ENCODE measurements at places on chromosomes 11 and 22. TPM values are rescaled to one million over a fixed set of nuclear protein-coding genes. Genes with fewer than 3 reads are reported as not detected.
A peak's percentile ranks its signal among the peaks of the same experiment; 100 is the strongest.

DNA sequence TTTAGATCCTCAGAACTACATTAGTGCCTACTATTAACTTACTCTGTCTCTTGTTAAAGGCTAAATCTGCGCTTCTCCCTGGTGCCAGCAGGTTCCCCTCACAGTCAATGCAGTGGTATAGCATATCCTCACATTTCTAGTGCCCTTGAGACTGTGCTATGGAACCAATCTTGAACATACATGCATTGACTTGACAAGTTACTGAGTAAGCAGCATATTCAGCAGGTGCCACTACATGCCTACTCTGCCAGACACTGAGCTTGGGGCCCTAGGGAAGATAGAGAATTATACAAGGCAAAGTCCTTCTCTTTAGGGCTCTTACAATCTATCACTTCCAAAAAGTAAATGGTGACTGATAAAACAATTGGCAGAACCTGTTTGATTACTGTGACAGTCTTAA, 3.2 kb downstream of the FUT4 start:
- no peak for DNase-seq

GRCh38 chr11:74338963-74339362, 27.5 kb upstream of the P4HA3 start:
- no peak for DNase-seq

- DNase-seq: no peak
Measured at GRCh38 chr22:43006753-43007152, 8.2 kb downstream of the PACSIN2 start.

DNA sequence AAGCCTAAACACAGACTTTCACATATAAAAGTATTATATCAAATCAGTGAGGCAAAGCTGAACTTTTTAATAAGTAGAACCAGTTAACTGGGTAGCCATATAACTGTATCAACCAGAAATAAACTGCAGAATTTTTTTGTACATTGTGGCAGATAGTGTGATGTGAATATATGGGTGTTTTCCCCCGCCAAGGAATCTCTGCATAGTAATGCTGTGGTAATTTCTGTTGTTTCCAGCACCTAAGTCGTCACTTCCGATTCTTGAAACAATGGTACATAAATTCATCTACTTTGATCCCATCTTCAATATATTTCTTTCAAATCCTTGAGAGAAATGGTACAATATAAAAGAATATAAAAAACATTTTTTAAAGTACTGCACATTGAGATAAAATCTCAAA, 39.6 kb downstream of the NARS2 start:
- DNase-seq: no peak

The TEAD1 gene
- total RNA-seq: 1.2 TPM

DNA sequence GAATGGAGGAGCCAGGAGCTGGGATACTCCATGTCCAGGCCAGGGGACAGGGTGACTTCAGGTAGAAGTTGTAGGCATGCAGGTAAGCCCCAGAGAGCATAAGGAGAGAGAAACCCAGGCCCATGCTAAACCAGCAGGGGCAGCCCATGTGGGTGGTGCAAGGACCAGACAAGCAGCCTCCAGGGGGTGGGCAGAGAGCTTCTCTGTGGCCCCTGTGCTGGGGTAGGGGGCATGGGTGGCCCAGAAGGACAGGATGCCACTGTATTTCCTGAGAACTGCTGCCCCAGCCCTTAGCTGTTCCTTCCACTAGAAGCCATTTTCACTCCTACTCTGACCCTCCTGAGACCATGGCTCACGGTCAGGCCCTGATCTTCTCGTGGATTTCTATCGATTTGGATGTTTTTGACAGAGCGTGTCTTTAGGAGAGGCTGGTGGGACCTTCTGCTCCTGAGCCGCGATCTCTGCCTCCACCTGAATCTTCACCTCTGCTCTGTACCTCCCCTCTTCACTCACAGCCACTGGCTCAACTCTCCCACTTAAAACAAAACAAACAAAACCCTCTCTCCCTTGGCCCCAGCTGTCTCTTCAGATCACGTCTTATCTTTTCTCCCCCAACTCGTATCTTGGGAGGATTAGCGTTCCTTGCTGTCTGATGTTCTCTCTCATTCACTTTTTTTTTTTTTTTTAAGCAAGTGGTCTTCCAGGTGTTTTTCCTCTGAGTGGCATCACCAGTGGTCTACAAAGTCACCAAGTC, 112.2 kb downstream of the NECTIN1 start:
- DNase-seq: no peak

GRCh38 chr11:134584001-134584561, 172.0 kb upstream of the B3GAT1 start:
- no peak for DNase-seq

GRCh38 chr11:70353900-70354568, 44.3 kb upstream of the CTTN start:
- DNase-seq: no peak

The RRM1 gene
- 296 TPM for total RNA-seq

GRCh38 chr11:42576318-42576717, 735.5 kb upstream of the API5 start:
- no peak for DNase-seq

The TUB gene
- 0.69 TPM for total RNA-seq

DNA sequence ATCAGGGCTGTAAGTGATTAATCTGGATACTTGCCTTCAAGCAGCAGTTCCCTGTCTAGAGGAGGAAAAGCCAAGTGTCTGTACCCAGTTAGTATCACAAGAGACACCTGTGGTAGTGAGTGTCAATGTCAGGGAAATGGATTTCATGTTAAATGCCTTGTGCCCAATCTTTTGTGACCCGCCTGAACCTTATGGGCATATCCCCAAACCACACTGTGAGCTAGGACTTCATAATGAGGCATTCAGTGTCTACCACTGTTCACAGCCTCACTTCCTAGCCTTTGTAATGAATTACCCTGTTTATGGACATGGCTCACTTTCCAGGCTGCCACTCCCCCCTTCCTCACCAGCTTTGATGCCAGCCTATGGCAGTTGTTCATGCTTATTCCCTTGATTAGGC, 125.1 kb downstream of the TRIM44 start:
- DNase-seq: no peak

DNA sequence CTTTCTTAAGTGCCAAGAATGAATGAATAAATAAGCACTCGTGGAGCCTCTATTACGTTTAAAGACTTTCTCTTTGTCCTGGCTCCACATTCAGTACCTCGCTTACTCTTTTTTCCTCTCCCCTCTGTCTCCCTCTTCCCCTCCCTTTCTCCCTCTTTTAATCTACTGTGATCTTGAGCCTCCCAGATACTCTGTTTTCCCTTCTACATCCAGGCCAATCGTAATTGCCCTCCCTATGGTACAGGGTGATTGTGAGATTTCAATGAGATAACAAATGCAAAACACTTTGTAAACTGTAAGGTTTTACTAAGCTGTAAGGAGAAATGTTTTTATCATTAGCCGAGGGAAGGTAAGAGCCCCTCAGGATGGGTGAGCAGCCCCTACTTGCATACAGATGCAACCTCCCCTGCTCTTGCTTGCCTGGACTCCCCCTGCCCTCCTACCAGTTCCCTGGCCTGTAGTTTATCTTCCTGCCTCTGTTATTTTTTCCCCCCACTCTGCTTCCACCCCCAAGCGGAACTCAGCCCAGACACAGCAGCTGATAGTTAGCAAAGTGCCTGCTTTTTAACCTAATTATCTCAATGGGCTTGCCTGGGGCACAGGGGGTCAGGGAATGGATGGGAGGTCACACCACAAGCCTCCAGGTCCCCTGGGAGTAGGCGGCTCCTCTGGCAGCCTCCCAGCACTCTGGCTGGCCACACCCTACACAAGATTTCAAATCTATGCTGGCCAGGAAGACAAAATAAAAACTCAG, 76.9 kb upstream of the CADM1 start:
- DNase-seq: no peak

- no peak for DNase-seq
Measured at GRCh38 chr22:21984793-21985192, 2.2 kb upstream of the TOP3B start.

- DNase-seq: no peak
Measured at GRCh38 chr22:45192701-45193187, 29.0 kb downstream of the NUP50 start.

DNA sequence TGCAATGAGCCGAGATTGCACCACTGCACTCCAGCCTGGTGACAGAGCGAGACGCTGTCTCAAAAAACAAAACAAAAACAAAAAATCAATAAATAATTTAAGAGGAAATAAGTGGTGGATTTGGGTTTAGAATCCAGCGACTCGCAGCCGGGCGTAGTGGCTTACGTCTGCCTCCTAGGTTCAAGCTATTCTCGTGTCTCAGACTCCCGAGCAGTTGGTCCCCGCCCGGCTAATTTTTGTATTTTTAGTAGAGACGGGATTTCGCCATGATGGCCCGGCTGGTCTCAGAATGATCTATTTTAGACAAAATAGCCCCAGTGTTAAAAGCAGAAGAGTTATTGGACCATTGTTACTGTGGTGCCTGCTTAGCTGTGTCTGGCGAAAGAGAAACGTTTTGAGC, 29.8 kb downstream of the SNU13 start:
- DNase-seq: no peak

DNA sequence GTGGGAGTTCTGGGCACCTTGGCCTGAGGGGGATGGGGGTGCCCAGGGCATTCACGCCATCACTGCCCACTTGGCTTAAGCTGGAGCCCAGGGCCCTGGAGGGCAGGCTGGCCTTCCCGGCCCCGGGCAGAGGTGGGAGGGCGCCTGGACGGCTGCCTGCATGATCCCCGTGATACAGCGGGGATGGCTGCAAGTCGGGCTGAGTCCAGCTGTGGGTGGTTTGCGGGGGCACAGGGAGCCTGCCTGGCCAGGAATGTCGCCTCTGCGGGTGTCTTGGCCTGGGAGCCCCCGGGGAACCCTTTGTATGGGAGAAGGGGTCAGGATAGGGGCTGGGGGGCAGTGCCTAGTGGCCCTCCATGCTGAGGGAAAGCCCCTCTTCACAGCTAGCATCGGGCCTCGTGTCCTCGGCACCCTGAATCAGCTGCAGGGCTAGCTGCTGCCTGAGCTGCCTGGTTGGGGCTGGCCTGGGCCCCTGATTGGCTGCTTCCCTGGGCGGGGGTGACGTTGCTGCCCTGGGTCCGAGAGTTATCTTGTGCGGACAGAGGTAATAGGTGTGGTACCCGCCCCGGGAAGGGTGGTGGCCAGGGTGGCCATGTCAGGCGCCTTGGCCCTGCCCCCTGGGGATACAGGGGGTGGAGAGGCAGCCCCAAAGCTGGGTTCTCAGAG, 8.3 kb downstream of the BRSK2 start:
- DNase-seq: no peak

The CREB3L1 gene
- total RNA-seq: 0.12 TPM

DNA sequence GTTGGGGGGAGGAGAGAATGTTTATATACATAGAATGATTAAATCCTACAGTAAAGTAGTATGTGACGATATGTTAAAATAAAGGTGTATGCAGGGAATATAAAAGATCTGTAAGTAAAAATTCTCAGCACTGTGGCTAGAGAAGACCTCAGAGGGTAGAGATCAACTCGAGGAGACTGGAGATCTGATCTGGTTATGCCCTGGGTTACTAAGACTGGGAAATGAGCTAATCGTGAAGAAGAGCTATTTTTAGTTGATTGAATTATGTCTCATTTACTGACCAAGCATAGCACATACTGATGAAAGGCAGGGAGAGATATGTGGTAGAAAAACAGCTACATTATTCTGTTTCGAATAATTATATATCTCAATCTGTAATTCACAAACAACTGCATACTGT, 42.8 kb upstream of the ALKBH3 start:
- no peak for DNase-seq

The TRPC6 gene
- total RNA-seq: not detected

- DNase-seq: no peak
Measured at GRCh38 chr11:2748061-2748813, 48.4 kb upstream of the KCNQ1OT1 start.

DNA sequence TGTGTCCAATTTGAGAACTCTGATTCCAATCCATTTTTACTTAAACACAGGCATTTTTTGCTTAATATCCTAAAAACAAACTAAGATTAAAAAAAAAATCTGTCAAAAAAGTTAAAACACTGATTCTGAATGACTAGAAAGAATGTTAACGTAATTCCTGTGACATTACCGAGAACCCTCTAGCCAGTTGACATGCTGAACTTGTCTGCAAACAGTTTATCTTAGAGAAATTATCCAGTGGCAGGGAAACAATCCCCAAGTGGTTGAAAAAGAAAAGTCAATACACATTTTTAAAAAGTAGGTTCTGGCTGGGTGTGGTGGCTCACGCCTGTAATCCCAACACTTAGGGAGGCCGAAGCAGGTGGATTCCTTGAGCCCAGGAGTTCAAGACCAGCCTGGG, 11.6 kb downstream of the KMT5B start:
- no peak for DNase-seq

The MMP13 gene
- not detected for total RNA-seq

DNA sequence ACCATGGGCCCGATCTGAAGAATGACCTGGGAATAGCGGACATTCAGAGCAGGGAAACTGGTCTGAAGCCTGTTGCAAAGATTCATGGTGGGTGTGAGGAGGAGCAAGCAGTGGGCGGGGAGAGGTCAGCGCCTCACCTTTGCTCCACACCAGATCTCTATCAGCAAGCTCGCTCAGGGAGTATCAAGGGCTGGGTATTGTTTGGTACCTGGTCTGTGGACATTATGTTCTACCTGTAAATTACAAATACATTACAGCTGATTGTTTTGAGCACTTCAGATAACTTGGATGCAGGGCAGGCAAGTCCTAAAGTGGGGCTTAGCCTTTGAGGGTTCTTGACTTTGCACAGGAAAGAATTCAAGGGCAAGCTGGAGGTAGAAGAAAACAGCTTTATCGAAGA, 10.8 kb upstream of the SEC14L4 start:
- no peak for DNase-seq

The PANX2 gene
- total RNA-seq: 1.2 TPM

GRCh38 chr11:19237813-19238212, 2.9 kb downstream of the E2F8 start:
- DNase-seq: no peak

The FGF4 gene
- total RNA-seq: not detected

DNA sequence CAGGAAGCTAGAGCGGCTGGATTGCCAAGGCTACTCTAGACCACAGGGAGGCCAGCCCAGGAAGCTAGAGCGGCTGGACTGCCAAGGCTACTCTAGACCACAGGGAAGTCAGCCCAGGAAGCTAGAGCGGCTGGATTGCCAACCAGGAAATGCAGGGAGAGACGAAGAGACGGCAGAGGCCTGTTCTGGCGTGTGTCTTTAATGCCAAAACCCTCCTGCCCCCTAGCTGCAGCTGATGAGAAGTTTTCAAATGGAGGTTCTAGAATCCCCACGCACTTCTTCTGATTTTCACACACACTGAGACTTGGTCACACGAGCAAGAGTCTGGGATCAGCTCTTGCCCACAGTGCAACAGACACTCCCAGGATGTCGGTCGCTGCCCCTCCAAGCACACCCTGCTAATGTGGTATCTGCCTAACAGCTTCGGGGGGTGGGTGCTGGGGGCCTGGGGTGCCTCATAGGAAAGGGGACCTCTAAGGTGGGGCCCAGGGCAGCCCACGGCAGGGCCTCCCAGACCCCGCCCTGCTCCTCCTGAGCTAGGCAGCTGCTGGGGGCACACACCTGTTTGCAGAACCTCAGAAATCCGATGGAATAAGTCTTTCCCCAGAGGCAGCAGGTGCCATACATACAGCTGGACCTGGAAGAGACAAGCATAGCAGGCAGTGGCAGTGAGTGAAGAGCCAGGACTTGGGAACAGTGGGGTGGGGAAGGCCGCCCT, 28.5 kb downstream of the MAFF start:
- peak; percentile 71 for DNase-seq

GRCh38 chr11:94449437-94449836, 44.2 kb downstream of the MRE11 start:
- DNase-seq: no peak

The TRIM51 gene
- not detected for total RNA-seq

The C11orf42 gene
- total RNA-seq: not detected

GRCh38 chr11:133107136-133107535, 425.2 kb downstream of the OPCML start:
- DNase-seq: no peak
